ENCODE measurements at places on chromosomes 13 and 19.

DNA sequence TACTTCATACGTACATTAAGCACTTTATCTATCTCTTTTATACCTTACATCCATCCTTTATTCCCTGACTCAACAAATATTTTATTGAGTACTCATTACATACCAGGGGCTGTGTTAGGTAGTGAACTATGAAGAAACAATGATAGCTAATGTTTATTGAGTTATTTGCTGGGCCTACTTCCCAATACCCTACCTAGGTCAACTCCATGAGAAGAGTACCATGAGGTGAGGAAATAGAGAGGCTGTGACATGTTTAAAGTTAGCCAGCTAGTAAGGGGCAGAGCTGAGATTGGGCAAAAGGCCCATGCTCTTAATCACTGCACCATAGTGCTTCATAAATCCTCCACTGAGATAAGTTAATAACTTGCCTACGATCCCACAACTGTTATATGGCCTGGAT lies 79.9 kb downstream of the FREM2 start:
- DNase-seq: no peak

DNA sequence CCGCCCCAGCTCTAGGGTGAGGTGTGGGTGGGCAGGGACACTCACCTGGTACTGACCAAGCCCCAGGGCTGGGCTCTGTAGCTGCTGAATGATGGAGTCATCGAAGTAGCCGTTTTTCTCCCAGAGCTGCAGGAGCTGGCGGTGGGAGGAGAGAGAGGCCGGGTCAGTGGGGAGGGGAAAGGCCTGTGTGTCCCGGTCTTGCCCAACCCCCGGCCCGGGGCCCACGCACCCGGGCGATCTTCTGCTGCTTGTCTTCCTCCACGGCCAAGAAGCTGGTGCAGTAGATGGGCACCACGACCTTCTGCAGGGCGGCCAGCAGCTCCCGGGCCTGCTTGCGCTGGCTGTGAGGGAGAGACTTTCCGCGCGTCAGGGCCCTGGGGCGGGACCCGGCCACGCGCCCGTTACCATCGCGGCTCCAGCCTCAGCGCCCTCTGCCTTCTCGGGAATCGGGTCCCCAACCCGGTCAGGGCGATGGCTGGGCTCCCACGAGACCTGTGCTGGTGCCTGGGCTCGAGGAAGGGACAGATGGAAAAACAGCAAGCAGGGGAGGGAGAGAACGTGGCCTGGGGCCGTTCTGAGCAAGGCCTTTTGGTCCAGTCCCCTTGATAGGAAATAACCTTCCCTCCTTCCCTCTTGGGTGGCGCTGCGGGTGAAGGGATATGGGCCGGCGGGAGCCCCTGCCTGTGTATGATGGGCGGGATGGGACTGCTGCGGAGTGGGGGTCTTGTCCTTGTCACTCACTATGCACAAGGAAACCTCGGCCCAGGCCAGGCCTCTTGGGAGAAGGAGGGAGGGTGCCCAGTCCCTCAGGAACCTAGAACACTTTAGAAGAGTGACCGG lies 11.5 kb downstream of the CHERP start:
- DNase-seq: no peak

GRCh38 chr19:1252221-1252820 lies 3.9 kb downstream of the MIDN start:
- DNase-seq: no peak

- DNase-seq: no peak
Observed at GRCh38 chr13:111952814-111953213, 114.1 kb upstream of the SOX1 start.

GRCh38 chr13:26558074-26558805 lies 757 bp downstream of the WASF3 start:
- no peak for DNase-seq

DNA sequence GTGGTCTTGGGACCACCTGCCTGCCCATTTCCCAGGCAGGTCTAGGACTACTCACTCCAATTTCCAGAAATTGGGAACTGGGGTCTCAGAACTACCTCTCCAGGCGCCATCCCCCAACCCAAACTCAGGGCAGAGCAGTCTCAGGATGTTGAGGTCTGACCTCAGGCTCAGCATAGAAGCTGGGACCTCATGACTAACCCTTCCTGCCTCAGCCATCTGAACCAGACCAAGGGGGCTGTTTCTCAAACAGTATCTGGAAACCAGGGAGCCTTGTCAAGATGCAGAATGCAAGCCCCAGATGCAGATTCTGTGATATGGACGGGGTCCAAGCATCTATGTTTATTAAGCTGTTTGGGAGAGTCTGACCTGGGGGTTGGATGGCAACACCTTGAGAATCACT lies 1.3 kb downstream of the FBXW9 start:
- no peak for DNase-seq

- no peak for DNase-seq
Observed at GRCh38 chr19:51668216-51668615, 21.6 kb upstream of the SIGLEC14 start.

DNA sequence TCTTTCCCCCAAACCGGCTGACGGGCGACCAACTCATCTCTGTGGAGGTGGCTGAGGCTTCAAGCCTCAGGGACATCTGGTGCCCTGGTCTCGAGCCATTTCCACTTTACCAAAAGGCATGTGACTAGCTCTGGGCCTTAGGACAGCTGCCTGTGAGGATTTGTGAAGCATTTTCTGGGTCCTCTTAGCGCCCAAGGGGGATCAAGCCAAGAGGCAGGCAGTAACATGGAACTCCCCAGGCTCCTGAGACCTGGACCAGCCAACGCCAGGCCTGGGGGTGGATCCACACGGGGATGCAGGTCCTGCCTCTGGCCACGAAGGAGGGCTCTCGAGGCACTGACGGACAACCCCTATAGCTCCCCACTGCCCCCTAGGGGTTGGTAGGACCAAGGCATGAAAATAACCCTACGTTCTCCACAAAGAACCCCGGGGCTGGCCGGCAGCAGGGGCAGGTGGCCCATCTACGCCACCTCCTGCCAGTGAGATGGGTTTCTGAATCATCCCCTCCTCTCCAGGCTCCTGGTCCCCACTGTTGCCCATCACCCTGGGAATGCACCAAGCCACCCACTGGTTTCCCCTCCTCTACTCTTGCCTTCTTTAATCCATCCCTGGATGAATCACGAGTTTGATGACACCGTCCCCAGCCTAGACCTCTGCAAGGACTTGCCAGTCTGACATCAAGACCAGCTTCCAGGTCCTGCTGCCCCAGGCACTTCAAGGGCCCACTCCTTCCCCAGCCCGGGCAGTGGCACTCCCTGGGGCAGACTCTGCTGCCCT lies 7.0 kb upstream of the MYDGF start:
- DNase-seq: peak; percentile 67

DNA sequence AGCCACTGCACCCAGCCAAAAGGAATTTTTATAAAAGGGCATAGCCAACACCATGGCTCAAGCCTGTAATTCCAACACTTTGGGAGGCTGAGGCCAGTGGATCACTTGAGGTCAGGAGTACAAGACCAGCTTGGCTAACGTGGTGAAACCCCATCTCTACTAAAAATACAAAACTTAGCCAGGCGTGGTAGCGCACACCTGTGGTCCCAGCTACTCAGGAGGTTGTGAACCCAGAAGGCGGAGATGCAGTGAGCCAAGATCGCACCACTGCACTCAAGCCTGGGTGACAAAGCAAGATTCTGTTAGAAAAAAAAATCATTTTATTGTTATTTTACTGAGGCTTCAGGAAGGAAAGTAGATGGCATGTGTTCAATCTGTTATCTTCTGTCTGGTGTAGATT lies 31.3 kb upstream of the FOXO1 start:
- DNase-seq: peak; percentile 71

- no peak for DNase-seq
Observed at GRCh38 chr13:33353646-33354045, 68.1 kb upstream of the STARD13 start.

DNA sequence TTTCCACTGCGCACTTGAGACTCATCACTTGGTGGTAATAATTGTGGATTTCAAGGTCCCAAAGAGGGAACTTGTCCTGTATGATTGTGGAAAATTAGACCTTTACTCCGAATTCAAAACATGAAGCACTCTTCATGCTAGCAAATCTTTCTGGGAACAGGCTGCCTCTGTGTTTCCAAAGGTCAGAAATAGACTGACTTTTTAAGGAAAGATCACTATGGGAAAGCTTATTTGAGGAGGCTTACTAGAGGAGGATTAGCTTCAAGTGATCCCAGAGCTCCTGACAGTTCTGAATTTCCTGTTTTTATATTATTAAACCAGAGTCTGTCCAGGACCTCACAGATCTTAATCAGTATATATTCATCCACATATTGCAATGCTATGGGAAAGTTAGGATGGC lies 5.5 kb downstream of the WDFY2 start:
- no peak for DNase-seq

- no peak for DNase-seq
Observed at GRCh38 chr19:55486043-55486970, 1.3 kb downstream of the NAT14 start.

GRCh38 chr19:2952953-2953481 lies 8.2 kb upstream of the ZNF77 start:
- peak; percentile 49 for DNase-seq

DNA sequence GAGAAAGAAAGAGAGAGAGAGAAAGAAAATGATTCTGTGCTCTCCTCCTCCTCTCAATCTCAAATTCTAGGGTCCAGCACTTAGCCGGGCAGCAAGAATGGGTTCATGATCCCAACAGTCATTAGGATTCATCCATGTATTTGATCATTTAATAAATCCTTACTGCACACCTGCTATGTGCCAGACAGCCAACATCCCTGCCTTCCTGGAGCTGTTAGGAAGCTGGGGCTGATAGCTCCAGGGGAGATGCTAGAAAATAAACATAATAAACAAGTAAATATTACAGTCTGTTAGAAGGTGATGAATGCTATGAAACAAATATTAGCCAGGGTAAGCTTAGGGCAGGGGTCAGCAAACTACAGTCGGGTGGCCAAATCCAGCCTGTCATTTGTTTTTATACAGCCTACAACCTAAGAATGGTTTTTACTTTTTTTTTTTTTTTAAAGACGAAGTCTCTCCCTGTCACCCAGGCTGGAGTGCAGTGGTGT lies 9.9 kb upstream of the ACP7 start:
- DNase-seq: no peak

GRCh38 chr13:35797244-35797643 lies 320.8 kb upstream of the MAB21L1 start:
- DNase-seq: no peak

DNA sequence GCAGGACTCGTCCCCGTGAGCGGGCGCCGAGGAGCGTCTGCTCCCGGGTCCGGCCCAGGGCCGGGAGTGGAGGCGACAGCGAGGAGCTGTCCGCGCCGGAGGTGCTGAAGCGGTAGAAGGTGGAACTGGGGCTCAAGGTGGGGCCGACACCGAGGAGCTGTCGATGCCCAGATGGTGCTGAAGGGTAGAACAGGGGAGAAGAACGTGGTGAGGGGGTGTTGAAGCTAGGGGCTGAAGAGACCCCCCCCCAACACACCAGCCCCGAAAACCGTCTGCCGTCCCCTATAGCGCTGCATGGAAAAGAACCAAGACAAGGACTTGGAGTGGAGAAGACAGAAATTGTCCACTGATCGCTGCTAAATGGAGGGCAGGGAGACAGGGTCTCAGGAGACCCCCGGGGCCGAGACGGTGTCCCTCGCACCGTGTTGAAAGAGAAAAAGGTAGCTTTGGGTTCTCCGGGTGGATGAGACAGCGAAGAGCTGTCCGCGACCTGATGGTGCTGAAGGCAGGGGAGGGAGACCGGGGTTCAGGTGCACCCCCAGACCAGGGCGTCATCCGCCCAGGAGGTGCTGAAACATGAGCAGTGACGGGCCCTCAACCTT lies 7.1 kb upstream of the PDE4C start:
- no peak for DNase-seq

DNA sequence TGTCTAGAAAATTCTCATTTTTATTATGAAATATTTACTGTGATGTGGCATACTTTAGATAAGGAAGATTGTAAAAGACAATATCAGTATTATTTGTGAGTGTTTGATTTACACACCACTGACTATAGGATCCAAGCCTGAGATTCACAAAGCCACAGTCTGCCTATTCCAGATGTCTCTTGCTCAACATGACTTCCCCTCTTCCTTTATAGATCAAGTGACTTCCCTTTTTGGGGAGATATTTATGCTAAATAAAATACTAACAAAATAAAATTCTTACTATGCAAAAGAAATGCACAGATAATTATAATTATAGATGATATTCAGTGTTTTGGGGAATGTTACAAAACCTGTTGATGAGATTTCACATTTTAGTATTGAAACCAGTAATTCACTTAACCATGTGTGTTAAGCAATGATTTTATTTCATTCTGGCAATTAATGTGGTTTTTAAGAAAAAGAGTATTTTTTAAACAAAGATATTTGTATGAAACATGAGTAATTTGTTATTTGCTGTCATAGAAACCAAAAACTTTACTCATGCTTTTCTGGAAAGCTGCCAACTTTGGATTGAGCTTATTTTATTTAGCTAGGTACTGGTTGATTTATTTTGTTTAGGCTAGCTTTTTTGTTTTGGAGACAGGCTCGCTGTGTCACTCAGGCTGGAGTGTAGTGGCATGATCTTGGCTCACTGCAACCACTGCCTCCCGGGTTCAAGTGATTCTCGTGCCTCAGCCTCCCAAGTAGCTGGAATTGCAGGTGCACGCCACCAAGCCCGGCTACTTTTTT lies 13.7 kb upstream of the GPR183 start:
- DNase-seq: peak; percentile 77

DNA sequence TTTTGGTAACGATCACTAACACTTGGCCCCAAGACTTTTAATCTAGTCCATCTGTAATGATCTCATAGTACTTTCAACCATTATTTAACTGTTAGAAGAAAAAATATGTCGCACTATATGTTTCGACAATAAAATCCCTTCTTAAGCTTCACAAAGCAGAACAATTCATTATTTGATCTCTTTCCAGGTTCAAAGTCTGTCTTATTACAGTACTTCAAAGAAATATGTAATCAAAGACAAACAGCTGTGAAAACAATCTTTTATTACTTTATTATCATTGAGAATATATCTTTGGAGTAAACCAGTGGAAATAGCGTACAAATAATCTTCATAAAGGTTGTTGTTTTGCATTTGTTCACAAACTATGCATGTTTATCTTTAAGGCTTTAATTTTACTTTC lies 93.5 kb downstream of the DACH1 start:
- DNase-seq: no peak

GRCh38 chr13:43763143-43763759 lies 23.5 kb downstream of the ENOX1 start:
- no peak for DNase-seq

DNA sequence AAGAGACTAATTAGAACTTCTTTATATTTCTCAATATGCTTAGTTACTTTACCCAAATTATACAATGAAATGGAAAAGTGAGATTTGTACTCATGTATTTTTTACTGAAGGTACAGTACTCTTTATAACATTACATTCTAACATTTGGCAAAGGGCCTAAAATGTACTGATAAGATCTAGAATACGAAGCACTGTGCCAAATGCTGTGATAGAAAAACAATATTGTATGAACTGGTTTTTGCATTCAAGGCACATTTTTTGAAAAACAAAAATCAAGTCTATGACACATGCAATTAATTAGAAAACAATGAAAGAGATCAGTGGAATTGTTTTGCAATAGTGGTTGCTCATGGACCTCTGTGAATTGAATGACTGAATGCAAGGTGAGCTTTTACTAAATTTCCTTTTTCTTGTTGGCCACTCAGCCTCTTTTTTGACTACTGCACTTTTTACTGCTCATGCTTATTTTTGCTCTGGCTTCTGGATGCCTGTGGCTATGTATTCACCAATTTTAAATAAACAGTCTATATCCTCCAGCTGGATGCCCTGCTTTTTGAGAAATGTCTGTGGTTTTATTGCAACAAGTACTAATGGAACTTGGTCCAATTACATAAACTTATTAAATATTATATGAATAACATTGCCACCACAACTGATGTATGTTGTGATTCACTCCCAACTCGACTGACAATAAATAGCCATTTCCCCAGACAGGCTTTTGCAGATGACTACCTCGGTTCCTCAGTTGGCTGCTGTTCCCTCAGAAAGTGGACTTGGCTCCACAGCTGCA lies 41.4 kb upstream of the OBI1 start:
- no peak for DNase-seq

- no peak for DNase-seq
Observed at GRCh38 chr13:25244123-25244522, 43.2 kb downstream of the MTMR6 start.
